HuH-7 (cell line): ENCODE measurements at places on chromosomes 7 and 10.

DNA sequence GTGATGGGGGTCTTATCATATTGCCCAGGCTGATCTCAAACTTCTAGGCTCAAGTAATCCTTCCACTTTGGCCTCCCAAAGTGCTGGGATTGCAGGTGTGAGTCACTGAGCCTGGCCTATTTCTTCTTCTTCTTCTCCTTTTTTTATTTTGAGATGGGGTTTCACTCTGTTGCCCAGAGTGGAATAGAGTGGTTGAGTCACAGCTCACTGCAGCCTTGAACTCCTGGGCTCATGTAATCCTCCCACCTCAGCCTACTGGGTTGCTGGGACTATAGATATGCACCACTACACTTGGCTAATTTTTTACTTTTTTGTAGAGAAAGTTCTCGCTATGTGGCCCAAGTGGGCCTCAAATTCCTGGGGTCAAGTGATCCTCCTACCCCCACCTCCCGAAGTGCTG, 124.3 kb downstream of the SKIDA1 start:
- no peak for DNase-seq

DNA sequence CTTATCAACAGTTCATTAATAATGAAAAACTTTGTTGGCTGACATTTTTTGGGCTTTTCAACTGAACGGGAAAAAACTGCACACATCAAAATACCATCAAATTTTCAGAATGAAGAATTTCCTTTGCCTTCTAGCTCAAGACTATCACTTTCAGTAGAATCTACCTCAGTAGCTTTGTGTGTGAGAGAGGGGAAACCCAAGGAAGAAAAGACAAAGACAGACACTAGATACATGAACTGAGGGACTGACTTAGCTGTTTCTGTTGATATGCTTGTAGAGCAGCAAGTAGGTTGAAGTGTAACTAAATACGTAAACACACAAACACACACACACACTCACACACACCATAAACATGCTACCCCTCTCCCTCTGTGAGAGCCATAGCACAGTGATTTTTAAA, 257.1 kb downstream of the CDK14 start:
- DNase-seq = no peak

DNA sequence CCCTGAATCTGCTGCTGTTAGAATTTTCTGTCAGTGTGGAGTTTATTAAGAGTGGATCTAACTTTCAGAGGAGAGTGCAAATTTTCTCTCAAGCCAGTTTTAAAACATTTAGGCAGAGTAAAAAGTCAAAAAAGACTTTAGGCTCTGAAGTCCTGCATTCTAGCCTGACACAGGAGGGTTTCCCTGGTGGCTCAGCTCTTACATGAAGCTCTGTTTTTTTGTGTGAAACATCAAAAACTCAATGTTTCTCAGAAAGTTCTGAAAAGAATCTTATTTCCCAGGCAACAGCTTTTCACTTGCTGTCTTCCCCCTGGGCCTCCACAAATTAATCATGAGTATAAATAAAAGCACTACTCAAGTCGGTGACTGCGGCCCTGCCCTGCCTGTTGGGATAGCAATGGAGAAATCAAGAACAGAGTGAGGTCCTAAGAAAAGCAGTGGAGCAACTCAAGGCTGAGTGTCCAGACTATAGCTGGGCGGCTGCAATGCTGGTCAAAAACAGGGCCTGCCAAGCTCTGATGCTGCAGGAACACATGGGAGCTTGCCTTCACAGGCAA, 22.3 kb upstream of the WDR11 start:
- no peak for DNase-seq

DNA sequence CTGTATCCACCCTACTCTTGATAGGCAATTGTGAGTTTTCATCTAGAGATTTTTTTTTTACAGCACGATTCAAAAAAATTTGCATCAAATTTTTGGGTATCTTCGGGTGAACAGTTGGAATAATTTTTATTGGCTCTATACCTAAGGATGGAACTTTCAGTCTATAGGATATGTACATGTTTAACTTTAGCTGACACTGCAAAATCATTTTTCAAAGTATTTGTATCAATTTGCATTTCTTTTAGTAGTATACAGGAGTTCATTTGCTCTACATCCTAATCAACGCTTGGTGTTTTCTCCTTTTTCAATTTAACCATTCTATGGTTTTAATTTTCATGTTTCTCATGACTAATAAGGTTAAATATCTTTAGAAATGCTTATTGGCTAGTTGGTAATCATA, 11.7 kb downstream of the MGAM2 start:
- DNase-seq = no peak
